ENCODE measurements at places on chromosomes 7 and 10. TPM values are rescaled to one million over a fixed set of nuclear protein-coding genes. Genes with fewer than 3 reads are reported as not detected.

HOXA4 gene
- total RNA-seq: not detected

KCNMA1 gene
- total RNA-seq: 20.7 TPM

CDK14 gene
- 39.7 TPM for total RNA-seq

PRF1 gene
- not detected for total RNA-seq

GIMAP8 gene
- total RNA-seq: 0.28 TPM

LRMDA gene
- total RNA-seq: 0.38 TPM

BTBD16 gene
- under 0.01 TPM for total RNA-seq

ASIC3 gene
- total RNA-seq: under 0.01 TPM

HKDC1 gene
- 0.38 TPM for total RNA-seq

HOXA10 gene
- not detected for total RNA-seq

MYO1G gene
- under 0.01 TPM for total RNA-seq

SSC4D gene
- 0.77 TPM for total RNA-seq

SNX10 gene
- 0.28 TPM for total RNA-seq

SYT15B gene
- 0.28 TPM for total RNA-seq

GJD4 gene
- not detected for total RNA-seq

RELN gene
- total RNA-seq: 94.7 TPM

INHBA gene
- 47.5 TPM for total RNA-seq

GLRX3 gene
- total RNA-seq: 86.8 TPM

RBP3 gene
- not detected for total RNA-seq

MCM10 gene
- 1.4 TPM for total RNA-seq

MACROH2A2 gene
- total RNA-seq: 2.9 TPM

ANKRD2 gene
- total RNA-seq: 0.85 TPM

CAMK2B gene
- 0.28 TPM for total RNA-seq

ASB10 gene
- not detected for total RNA-seq

HYAL4 gene
- total RNA-seq: not detected

RASA4 gene
- 8.1 TPM for total RNA-seq

PPP1R17 gene
- total RNA-seq: not detected

CYP3A7 gene
- total RNA-seq: not detected

ZFYVE27 gene
- total RNA-seq: 29.6 TPM

CALML3 gene
- not detected for total RNA-seq

SAMD9L gene
- 28.8 TPM for total RNA-seq

UPP1 gene
- 14.4 TPM for total RNA-seq

FAM25G gene
- not detected for total RNA-seq

NEUROD6 gene
- total RNA-seq: not detected

ITIH5 gene
- total RNA-seq: 1.4 TPM

AGR2 gene
- not detected for total RNA-seq

CALN1 gene
- total RNA-seq: not detected

ANKRD22 gene
- total RNA-seq: not detected

EBF3 gene
- 11.6 TPM for total RNA-seq

C1GALT1 gene
- total RNA-seq: 58.7 TPM

OR2A2 gene
- total RNA-seq: not detected

PTN gene
- total RNA-seq: 8.2 TPM

LRRD1 gene
- total RNA-seq: under 0.01 TPM

LIPN gene
- total RNA-seq: not detected
